Esophagus squamous epithelium (tissue), 5 donors: ENCODE measurements at places on chromosomes 11 and 22. TPM values are rescaled to one million over a fixed set of nuclear protein-coding genes. Genes with fewer than 3 reads are reported as not detected.

Gene LIF
- 0.08 TPM for total RNA-seq

Gene TRIM66
- total RNA-seq: 5.5 TPM

Gene TNKS1BP1
- total RNA-seq: 212 TPM

Gene ISX
- not detected for total RNA-seq

Gene ADM2
- 1.5 TPM for total RNA-seq

Gene PIWIL4
- total RNA-seq: 3.0 TPM

Gene CHADL
- total RNA-seq: 3.7 TPM

Gene CNIH2
- 0.70 TPM for total RNA-seq

Gene AIFM3
- 1.3 TPM for total RNA-seq

Gene PGR
- total RNA-seq: 0.41 TPM

Gene CRYBB1
- 0.95 TPM for total RNA-seq

Gene MRGPRX4
- not detected for total RNA-seq

Gene CBLIF
- not detected for total RNA-seq

Gene SDHD
- total RNA-seq: 126 TPM

Gene OR6A2
- total RNA-seq: 0.38 TPM

Gene APOL6
- 7.8 TPM for total RNA-seq

Gene KCNC1
- total RNA-seq: not detected

Gene LDLRAD3
- 16.8 TPM for total RNA-seq

Gene LRRC56
- total RNA-seq: 0.85 TPM

Gene JAM3
- 11.9 TPM for total RNA-seq

Gene ATF4
- total RNA-seq: 170 TPM

Gene PAX6
- not detected for total RNA-seq
